ENCODE measurements at places on chromosomes 7 and 10.

DNA sequence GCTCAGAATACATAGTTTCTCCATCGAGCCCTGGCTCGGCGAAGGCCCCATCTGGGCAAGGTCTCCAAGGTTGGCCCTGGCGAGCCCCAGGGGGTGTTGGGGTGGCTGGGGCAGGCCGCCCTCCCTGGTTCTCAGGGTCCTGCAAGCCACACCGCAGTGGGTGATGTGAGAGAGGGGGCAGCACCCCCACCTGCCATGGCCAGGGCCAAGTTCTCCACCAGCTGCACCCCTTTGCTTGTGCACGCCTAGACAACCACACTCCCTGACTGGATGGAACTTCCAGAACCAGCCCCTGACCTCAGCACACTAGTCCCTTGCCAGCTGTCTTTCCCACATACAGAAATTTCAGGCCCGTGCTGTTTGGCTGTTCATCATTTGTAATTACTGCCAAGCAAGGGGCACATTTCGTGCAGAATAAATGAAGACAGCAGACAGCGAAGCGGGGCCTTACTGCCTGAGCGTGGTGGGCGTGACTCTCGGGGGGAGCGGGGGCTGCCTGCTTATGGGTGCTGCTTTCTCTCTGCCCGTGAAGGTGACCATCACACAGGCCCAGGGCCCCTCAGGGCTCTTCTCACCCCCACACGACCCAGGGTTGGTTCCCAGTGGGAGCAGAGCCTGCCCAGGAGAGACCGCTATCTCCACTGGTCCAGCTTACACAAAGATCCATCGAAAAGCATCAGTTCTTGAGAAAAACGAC, 85.9 kb downstream of the ADARB2 start:
- no peak for DNase-seq
- no peaks in the 10 kb centered on the region for H3K36me3 ChIP-seq
- no peaks in the 10 kb centered on the region for H3K4me1 ChIP-seq

GRCh38 chr7:111750228-111750627, 187.9 kb upstream of the IMMP2L start:
- DNase-seq: no peak
- H3K4me1 ChIP-seq: peaks cover 1% of the 10 kb centered on the region

DNA sequence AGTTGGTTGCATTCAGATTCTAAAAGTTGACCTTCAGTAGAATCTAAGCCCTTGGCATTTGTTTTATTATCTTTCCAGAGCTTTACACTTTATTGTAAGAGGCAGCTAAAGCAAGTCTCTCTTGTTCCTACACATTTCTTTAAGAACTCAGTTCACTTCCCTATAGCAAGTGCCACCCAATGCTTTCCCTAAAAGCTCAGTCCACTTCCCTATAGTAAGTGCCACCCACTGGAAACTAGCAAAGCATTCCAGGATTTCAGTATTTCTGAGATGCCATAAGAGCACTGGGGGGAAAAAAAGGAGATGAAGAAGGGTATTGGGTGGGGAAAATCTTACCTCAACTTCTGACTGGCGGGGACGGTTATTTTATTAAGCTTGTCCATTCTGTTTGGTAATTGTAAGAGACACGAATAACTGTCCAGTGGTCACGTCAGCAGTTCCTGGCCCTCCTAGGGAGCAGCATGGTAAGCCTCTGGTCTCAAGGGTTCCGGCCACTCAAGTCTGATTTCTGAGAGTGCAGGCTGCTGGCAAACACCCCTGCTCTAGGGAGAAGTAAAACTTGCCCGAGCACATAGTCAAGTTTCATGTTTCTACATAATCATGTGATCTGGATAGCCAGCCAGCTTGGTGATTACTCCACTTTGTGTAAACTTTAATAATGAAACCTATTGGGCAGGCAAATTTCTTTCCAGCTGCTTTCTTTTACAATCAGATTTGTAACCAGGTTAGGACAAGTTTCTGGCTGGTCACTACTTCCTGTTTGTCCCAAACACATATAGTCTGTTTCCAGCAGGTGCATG, at the start of gene BLNK:
Gene BLNK, minus strand, starts transcription at position 554 of the 800 bp plus-strand sequence. Its CDS starts 171 bp downstream, at position 383.
- peak; percentile 86 for DNase-seq
- H3K4me3 ChIP-seq: no peak within 1 kb of the TSS
- H3K36me3 ChIP-seq: no peaks in the 10 kb centered on the region

DNA sequence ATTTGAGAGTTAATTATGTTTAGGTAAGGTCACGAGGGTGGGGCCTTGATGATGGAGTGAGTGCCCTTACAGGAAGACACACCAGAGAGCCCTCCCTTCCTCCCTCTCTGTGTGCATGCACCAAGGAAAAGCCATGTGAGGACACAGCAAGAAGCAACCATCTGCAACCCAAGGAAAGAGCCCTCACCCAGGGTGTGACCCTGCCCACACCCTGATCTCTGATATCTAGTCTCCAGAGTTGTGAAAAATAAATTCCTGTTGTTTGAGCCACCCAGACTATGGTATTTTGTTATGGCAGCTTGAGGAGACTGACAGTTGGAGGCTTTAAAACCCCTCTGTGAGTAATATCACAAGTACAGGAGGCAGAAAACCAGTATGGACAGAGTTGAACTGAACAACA, 15.0 kb upstream of the MCM10 start:
- no peak overlapping the region for H3K4me3 ChIP-seq
- no peaks in the 10 kb centered on the region for H3K27me3 ChIP-seq
- DNase-seq: no peak
- H3K27ac ChIP-seq: no peak overlapping the region
- no peaks in the 10 kb centered on the region for H3K4me1 ChIP-seq

- DNase-seq: no peak
- no peak overlapping the region for H3K4me3 ChIP-seq
- H3K27ac ChIP-seq: no peak overlapping the region
- no peaks in the 10 kb centered on the region for H3K36me3 ChIP-seq
These were observed 190.4 kb downstream of the SLC25A13 start for GRCh38 chr7:96131525-96131924.

DNA sequence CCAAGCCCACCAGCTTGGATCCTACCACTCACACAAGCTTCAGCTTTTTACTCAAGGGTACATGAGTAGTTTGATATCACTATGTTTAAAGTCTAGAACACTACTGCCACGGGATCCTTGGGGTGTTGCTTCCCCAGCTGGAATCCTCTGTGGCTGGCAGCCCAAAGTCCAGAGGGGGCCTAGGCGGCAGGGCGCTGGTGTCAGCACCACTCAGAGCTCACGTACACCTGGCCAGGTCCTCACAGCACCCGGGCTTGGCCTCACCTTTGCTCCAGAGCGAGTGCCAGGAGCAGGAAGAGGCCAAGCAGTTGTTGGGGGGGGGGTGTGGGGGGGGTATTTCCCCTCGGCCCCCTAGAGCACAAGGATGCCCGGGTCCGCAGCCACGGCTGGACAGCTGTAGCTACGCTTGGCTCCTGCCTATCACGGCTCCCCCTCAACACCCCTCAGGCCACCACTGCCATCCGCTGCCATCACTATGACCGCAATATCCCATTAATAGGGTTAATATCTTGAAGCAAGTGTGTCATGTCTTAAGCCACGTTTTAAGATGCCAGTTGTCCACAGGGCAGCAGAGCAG, 17.0 kb downstream of the ZDHHC6 start:
- H3K27ac ChIP-seq: no peak overlapping the region
- no peak overlapping the region for H3K4me3 ChIP-seq
- H3K4me1 ChIP-seq: no peaks in the 10 kb centered on the region
- DNase-seq: no peak

GRCh38 chr10:20330246-20330645, 514.0 kb downstream of the PLXDC2 start:
- no peaks in the 10 kb centered on the region for H3K36me3 ChIP-seq
- H3K27ac ChIP-seq: no peak overlapping the region
- H3K4me3 ChIP-seq: no peak overlapping the region
- no peak for DNase-seq
- no peaks in the 10 kb centered on the region for H3K27me3 ChIP-seq

DNA sequence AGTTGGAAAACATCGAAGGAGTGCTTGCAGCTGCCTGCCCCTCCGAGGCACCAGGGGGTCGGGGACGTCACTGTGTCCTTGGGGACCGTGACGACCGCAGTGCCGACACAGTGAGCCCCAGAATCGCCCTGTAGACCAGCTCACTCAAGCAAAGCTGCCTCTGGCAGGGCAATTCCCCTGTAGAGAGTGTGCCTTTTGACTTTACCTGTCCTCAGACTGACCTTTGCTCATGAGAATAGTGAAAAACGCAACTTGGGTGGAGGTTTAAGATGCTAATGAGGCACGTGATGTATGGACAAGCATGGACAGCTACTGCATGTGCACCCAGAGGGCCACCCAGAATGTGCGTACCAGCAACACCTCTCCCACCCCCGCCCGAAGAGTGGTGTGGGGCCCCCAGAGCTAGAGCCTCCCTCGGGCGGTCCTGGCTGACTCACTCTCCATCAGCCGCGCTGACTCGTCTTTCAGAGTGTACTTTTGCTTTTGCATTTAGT, 271.9 kb downstream of the ADARB2 start:
- no peaks in the 10 kb centered on the region for H3K27me3 ChIP-seq
- H3K4me3 ChIP-seq: no peak overlapping the region
- no peaks in the 10 kb centered on the region for H3K36me3 ChIP-seq

GRCh38 chr10:11515596-11516430, 95.6 kb downstream of the USP6NL start:
- no peaks in the 10 kb centered on the region for H3K27me3 ChIP-seq
- H3K4me3 ChIP-seq: no peak overlapping the region
- DNase-seq: no peak
- no peaks in the 10 kb centered on the region for H3K36me3 ChIP-seq
- no peak overlapping the region for H3K27ac ChIP-seq

DNA sequence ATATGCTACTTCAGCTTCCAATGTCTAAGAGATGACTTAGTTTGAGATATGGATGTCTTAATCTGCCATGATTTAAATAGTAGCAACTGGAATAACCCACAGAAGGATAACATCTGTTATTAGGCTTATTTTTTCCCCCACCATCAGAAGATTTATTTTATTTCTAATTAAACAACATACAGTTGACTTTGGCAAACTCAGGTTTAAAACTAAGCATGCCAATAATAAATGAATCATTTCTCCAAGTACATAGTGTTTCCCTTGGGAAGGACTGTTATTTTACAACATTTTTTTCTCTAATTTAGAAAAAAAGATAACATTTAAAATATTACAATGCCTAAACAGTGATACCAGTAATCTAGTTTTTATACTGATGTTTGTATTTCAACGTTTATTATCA, 58.4 kb downstream of the SFTPD start:
- no peaks in the 10 kb centered on the region for H3K27me3 ChIP-seq
- H3K4me1 ChIP-seq: no peaks in the 10 kb centered on the region
- no peaks in the 10 kb centered on the region for H3K36me3 ChIP-seq

DNA sequence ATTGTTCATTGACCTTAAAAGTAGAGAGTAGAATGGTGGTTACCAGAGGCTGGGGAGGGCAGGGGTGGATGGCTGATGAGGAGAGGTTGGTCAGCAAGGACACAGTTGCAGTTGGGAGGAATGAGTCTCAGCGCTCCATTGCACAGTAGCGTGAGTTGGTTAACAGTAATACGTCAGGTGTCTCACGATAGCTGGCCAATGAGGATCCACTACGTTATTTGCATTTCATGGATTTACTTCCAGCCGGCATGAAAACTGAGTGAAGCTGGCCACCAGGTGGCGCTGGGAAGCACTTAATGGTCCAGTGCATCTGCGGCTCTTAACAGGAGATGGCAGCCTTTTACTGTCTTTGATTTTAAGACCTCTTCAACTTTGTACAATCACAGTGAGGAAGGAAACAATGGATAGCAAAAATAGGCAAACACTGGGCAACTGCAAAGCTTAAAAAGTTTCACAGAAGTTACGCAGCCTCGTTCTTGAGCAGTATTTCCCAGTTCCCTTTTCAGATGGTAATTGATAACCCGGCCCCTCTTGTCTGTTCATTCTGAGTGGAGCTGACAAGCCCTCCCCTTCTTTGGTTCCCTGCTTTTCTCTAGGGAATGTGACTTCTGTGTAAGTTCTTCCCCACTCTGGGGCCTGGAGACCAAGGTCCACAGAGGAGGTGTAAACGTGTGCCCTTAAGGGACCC, 23.7 kb downstream of the AKR1E2 start:
- H3K4me3 ChIP-seq: no peak overlapping the region
- no peaks in the 10 kb centered on the region for H3K36me3 ChIP-seq
- H3K4me1 ChIP-seq: no peaks in the 10 kb centered on the region
- peak overlapping the region; percentile 52 for H3K27ac ChIP-seq
- DNase-seq: peak; percentile 93

- H3K4me1 ChIP-seq: no peaks in the 10 kb centered on the region
- no peaks in the 10 kb centered on the region for H3K27me3 ChIP-seq
- H3K27ac ChIP-seq: no peak overlapping the region
These were observed 229.8 kb downstream of the DNAJB6 start for GRCh38 chr7:157566631-157567006.

DNA sequence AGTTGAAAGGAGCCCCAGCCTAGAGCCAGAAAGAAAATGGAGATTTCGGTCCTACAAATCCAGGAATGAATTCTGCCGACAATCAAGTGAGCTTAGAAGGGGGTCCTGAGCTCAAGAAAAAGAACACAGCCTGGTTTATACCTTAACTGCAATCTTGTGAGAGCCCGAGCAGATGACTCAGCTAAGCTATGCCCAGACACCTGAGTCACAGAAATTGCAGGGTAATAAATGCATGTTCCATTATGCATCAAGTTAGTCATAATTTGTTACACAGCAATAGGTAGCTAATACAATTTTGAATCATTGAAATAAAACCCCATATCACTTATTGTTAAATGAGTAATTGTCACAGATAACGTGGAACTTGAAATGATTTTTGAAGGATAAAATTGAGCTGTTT, 111.8 kb upstream of the FOXP2 start:
- no peaks in the 10 kb centered on the region for H3K4me1 ChIP-seq
- H3K27me3 ChIP-seq: no peaks in the 10 kb centered on the region
- no peak overlapping the region for H3K27ac ChIP-seq
- no peaks in the 10 kb centered on the region for H3K36me3 ChIP-seq
- no peak for DNase-seq

DNA sequence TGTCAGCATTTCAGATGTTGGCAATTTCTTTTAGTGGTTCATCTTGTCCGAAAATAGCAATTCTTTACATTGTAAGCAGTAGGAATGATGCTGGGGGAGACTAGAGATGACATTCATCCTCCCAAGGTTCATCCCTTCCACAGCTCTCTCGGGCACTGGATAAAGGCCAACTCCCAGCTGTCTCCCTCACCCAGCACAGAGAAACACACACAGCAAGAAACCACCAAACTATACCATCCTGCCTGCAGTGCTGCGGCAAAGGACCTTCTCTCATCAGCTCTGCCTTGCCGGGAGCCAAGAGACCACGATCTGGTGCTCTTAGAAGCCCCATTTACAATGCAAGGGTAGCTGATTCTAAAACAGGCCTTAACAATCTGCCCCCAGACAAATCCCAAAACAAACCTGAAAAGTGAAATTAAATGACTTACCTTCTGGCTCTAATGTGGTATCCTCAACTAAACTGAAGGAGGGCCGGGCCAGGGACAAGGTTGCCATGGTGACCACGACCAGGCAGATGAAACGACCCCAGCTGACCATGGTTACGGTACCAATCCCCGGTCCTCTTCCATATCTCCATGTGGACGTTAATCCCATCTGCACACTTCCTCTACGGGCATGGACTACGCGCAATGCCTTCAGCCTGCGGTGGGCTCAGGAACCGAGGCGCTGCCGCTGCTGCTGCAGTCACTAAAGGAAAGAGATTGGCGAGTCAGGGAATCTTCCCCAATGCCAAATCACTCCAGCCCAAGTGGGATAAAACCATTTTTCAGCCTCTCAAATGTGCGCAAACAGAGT, 4.8 kb downstream of the FGFR2 start:
- H3K4me3 ChIP-seq: no peak overlapping the region
- no peak for DNase-seq
- no peaks in the 10 kb centered on the region for H3K36me3 ChIP-seq
- no peak overlapping the region for H3K27ac ChIP-seq
- H3K27me3 ChIP-seq: no peaks in the 10 kb centered on the region
- no peaks in the 10 kb centered on the region for H3K4me1 ChIP-seq

- no peak for DNase-seq
- H3K4me3 ChIP-seq: no peak overlapping the region
- no peaks in the 10 kb centered on the region for H3K4me1 ChIP-seq
- H3K36me3 ChIP-seq: no peaks in the 10 kb centered on the region
- no peaks in the 10 kb centered on the region for H3K27me3 ChIP-seq
These were observed 29.9 kb downstream of the RNLS start for GRCh38 chr10:88553116-88553752.
